COR-L47 (cell line): ENCODE measurements at places on chromosomes 7 and 10.

GRCh38 chr10:35640474-35640873 lies 1.6 kb downstream of the FZD8 start:
- DNase-seq, result peak; percentile 32

DNA sequence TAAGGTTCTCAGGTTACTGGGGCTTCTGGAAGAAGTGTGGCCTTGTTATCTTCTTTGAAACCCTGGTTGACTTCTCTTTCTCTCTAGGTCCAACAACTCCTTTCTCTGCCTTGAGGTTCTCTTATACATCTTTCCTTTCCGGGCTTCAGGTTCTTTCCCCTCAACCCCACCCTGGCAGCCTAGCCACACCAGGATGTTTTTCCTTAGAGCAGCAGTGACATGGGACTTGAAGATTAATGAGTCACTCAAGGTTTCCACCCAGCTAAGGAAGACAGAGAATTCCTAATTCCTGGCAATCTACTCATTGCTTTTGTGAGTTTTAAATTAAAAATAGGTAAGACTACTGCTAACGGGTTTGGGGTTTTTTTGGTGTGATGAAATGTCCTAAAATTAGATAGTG lies 121.8 kb upstream of the HPS1 start:
- no peak for DNase-seq

GRCh38 chr10:3173171-3173878 lies 743 bp upstream of the PITRM1 start:
- DNase-seq, result peak; percentile 69

DNA sequence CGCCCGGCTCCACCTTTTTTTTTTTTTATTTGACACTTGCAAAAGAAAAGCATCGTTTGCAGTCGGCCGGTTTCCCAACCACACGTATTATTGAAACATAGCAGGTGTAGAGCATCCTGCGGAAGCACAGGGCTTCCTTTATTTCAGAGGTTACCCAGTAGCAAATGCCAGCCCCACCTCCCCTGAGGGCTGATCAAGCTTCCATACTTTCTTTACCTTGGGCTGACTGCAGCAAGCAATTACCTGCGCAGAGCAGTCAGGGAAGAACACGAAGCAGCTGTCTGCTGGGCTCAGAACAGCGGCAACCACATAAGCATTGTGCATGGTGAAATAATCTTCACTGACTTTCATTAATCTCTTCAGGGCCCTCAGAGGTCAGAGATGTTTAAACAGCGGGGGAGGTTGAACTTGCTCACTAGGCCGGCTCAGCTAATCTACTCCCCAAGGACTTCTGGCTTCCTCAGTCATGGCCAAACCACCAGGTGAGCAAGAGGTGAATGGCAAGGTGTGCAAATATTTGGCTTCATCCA lies 784.7 kb upstream of the AUTS2 start:
- peak; percentile 82 for DNase-seq

- DNase-seq, result no peak
Measured at GRCh38 chr10:101631821-101632475, 43.8 kb downstream of the DPCD start.

GRCh38 chr10:119872610-119872859 lies at the start of gene MCMBP:
Gene MCMBP, minus strand, starts transcription at chr10:119872843. Its CDS starts 259 bp downstream, at chr10:119872584.
- no peak for DNase-seq

DNA sequence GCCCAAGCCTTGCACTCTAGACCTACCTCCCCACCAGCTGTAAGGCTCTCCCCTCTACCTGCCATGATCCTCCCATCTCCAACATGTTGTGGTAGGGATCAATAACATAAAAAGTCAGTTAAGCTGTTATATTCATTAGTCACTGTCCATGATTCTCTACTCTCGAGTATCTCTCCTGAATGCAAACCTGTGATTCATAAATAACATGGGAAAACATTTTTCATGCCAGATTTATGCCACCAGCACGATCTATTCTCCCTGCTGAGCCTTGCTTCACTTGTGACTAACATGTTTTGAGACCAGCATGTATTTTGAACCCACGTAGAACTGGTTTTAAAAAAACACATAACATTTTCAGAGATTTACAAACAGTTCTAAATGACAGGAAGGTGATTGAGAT lies 30.3 kb downstream of the TMEM168 start:
- DNase-seq, result no peak

DNA sequence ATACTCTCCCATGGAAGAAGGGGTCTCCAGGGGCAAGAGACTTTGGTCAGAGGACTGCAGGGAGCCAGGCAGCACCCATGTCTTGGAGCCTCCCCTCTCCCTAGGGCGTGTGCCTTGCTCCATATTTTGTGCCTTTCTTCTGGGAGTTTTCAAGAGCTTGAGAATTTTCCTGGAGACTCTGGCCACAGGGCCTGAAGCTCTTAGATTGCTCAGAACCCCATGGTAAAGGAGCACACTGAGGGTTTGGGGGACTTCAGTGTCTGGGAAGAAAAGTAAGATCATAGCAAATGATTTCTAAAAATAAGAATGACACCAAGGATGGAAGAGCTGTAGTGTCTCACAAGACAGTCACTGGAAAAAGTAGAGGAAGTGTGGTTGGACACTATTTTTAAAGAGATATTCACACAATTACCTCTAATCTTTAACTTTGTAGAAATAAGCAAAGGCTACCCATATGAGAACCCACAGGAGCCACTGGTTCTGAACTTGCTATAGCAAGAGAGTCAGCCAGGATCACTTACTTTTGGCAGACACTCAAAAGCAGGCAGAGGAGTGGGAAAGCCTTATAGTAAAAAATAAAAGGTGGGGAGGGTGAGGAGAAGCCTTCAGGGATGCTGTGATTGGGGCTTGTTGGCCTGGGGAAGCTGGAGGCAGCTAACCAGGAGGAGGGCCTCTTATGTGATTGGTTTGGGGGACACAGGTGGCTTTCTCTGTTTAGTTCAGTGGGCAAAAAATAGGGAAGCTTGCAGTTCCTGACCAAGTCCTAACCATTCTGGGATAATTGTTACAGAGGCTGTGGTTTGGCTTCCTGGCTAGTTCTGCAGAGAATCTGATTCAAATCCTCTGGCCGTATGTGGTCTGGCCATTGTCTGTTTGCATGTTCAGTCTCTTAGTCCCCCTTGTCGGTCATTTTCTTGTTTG lies 5.1 kb upstream of the CSGALNACT2 start:
- no peak for DNase-seq

DNA sequence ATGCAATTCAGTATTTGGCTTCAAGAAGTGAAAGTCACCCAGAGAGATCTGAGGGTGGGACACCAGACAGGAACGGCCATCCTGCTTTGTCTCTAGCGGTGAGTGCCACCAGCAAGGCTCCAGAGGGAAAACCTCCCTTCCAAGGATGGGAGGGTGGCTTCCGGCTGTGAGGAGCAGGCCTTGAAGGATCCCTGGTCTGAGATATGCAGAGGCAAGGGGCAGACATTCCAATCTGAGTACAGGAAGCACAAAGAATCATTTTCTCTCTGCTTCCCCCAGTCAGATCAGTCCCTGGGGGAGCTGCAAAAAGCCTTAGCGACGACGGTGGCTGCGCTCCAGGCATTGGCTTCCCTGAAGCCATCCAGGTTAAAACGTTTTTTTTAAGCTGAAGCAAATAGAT lies 167.4 kb downstream of the TEX36 start:
- no peak for DNase-seq

DNA sequence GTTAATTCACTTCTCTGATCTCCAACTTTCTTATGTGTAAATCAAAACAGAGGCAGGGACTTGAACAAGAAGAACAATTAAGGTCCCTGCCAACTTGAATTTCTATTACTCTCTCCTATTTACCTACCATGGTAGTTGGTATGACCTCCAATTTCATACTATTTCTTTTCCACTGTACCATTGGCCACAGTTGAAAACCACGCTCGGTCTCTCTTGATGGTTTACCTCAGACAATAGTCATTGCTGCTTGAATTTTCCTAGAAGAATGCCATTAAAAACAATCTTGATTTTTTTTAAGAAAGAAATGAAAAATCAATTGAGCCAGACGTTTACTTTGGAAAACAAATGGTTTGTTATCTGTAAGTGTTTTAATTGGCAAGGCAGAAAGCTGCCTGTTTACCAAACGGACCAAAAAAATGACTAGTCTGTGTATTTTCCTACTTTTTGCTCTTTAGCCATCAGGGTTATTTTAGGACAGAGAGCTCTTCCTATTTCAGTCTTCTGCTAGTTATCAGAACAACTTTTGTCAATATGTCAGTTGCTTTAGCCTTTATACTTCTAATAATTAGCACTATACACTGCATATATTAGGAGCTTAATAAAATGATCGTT lies 157.5 kb upstream of the PLXDC2 start:
- no peak for DNase-seq

DNA sequence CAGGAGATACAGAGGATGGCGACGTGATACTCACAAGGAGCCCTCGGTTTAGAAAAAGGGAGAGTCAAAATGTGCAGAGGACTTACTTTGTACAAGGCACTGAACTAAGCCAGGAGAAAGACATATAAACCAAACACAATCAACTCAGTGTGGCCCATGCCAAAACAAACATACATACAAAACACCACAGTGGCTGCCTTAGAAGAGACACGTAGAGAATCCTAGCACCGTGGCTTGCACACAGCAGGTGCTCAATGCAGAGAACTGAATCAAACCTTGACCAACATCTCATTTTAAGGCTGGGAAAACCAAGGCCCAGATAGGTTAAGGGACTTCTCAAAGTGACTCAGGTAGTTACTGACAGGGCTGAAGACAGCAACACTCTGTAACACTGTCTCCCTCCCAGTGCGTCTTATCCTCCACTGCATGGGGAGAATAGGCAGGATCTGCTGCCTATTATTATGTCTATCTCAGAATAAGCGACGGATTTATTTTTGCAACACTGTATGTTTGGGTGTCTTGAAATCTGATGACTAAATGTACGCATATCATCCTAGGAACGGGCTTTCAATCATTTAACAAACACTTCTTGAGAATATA lies 11.0 kb downstream of the SORBS1 start:
- peak; percentile 7 for DNase-seq
